Kidney epithelial cell (primary cell): ENCODE measurements at places on chromosomes 7 and 10.

- DNase-seq: no peak
Measured at GRCh38 chr10:93854975-93855374, 38.8 kb upstream of the SLC35G1 start.

DNA sequence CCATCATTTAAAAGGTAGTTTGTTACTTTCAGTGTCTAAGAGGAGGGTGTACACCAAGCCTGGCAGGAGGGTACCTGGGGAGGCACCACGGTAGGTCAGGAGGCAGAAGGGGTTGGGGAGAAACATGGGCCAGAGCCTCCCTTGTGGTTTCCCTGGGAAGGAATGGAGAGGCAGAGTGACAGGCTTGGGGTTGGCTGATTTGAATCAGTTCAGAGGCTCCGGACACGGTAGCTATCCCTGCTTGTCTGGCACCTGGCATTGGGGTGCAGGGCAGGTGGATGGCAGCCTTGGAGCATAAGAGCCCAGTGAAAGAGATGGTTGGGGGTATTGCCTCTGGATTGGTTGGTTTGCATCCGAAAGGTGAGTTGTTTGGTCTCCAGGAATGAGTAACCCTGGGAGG is 30.2 kb upstream of the PFKP start:
- no peak for DNase-seq

- no peak for DNase-seq
Measured at GRCh38 chr7:24980534-24981170, 674 bp upstream of the OSBPL3 start.

GRCh38 chr7:1704811-1705738 is 35.0 kb downstream of the ELFN1 start:
- DNase-seq: no peak

GRCh38 chr7:70529914-70530585 is 601.9 kb upstream of the GALNT17 start:
- DNase-seq: no peak

GRCh38 chr7:266851-267840 is 22.8 kb upstream of the FOXL3 start:
- DNase-seq: no peak

DNA sequence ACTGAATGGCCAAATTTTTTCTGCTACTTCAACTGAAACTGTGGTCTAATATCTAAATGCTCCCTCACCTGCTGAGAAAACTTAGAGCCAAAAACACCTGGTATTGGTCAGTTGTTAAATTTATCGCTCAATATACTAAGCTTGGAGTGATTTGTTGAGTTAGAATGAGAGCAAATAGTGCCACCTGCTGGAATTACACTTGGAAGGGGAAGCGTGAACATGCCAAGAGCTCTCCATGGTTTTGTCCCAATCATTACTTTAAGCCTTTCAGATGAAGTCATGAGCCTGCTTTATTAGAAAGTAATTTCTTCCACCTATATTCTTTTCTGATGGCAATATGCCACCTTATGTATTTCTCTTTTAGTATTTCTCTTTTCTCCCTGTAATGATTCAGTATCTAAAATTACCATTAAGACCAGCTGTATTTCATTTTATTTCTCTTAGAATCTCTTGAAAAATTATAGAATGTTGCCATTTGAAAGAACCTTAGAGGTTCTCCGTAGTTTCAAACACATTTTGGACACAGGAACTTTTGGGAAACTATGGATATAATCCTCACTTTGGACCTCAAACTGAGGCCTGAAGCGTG is 447.8 kb upstream of the C7orf33 start:
- no peak for DNase-seq

DNA sequence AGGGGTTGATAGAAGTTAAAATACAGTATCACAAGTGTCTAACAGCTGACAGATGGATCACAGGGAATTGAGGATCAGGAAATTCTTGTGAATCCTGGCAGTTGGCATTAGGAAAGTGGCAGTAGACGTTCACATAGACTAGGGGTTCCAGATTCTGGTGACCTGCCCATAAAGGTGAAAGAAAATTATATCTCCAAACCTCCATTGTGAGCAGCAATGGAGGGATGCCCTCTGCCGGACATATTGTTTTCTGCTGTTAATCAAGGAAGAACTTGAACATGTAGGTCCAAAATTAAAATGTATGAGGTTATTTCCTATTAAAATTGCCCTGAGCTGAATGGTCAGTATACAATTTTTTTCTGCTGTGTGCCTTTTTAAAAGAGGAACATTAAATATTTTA is 5.1 kb downstream of the NME8 start:
- no peak for DNase-seq

GRCh38 chr7:47087866-47088265 is 494.0 kb downstream of the TNS3 start:
- peak; percentile 37 for DNase-seq

GRCh38 chr10:32379318-32379949 is 32.5 kb upstream of the EPC1 start:
- no peak for DNase-seq

- no peak for DNase-seq
Measured at GRCh38 chr10:70494536-70494935, 16.0 kb downstream of the PALD1 start.

DNA sequence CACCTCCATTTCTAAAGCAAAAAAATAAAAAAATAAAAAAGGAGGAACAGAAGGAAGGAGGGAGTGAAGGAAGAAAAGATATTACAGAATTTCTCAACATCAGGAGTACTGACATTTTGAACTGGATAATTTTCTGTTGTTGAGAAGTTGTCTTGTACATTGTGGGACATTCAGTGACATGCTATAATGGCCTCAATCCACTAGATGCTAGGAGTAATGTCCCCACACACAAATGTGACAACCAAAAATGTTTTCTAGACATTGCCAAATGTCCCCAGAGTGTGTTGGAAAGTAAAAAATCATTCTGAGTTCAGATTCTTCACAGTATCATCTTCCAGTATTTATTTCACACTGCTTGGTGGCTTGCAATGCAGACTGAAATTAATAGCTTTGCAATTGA is 6.5 kb downstream of the ZNF438 start:
- DNase-seq: no peak

GRCh38 chr10:97291357-97292096 is 910 bp downstream of the ARHGAP19 start:
- no peak for DNase-seq

DNA sequence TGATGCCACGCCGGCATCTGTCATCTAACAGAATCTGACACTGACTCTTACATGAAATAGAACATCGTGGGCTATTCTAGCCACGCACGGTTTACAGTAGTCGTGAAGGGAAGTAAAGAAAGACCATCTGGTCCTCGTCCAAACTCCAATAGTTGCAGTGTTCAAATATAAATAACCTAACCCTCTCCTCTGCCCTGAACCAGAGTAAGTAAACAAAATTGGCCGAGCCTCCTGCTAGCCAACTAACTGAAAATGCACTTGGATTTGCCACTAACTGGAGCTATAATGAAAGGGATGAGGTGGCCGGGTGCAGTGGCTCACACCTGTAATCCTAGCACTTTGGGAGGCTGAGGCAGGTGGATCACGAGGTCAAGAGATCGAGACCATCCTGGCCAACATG is 29.5 kb upstream of the ZC3HAV1L start:
- DNase-seq: no peak

DNA sequence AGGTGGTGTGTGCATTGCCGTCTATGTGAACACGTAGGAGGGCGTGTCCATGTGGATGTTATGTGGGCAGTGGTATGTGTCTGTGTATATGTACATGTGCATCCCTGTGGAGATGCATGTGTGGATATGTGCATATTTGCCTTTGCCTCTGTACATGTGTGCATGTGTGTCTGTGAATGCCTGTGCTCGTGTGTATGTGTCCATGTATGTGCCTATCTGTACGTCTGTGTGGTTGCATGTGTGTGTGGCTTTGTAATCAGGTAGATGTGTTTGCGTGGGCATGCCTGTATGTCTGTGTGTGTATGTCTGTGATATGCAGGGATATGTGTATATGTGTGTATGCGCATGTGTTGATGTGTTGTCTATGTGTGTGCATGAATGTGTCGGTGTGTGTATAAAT is 19.7 kb downstream of the ADCY1 start:
- DNase-seq: no peak

- DNase-seq: no peak
Measured at GRCh38 chr7:143320620-143321019, 4.7 kb downstream of the CLCN1 start.
